ENCODE measurements at places on chromosomes 1 and 21. TPM values are rescaled to one million over a fixed set of nuclear protein-coding genes. Genes with fewer than 3 reads are reported as not detected.

Gene IL22RA1
- total RNA-seq: 0.33 TPM

Gene SLAMF9
- 15.9 TPM for total RNA-seq

Gene NHLH1
- not detected for total RNA-seq

Gene SLFNL1
- total RNA-seq: not detected

Gene LCE2A
- total RNA-seq: 3.0 TPM

Gene SYT2
- not detected for total RNA-seq

Gene UBXN10
- not detected for total RNA-seq

Gene SAMD13
- total RNA-seq: 0.79 TPM

Gene AQP10
- total RNA-seq: not detected

Gene ALG14
- 7.7 TPM for total RNA-seq

Gene ADGRB2
- 10.8 TPM for total RNA-seq

Gene CDA
- 15.0 TPM for total RNA-seq

Gene FAM131C
- total RNA-seq: 2.1 TPM

Gene CCDC28B
- 13.4 TPM for total RNA-seq

Gene SLC25A34
- 0.07 TPM for total RNA-seq

Gene RTCA
- total RNA-seq: 31.1 TPM

Gene LRRC7
- not detected for total RNA-seq

Gene MCOLN2
- 14.9 TPM for total RNA-seq

Gene PKLR
- not detected for total RNA-seq

Gene PLEKHN1
- total RNA-seq: 3.3 TPM

Gene CITED4
- total RNA-seq: 0.90 TPM

Gene LYPD8
- total RNA-seq: 2.0 TPM

Gene ALPL
- total RNA-seq: not detected
